ENCODE measurements at places on chromosomes 2 and 18.

DNA sequence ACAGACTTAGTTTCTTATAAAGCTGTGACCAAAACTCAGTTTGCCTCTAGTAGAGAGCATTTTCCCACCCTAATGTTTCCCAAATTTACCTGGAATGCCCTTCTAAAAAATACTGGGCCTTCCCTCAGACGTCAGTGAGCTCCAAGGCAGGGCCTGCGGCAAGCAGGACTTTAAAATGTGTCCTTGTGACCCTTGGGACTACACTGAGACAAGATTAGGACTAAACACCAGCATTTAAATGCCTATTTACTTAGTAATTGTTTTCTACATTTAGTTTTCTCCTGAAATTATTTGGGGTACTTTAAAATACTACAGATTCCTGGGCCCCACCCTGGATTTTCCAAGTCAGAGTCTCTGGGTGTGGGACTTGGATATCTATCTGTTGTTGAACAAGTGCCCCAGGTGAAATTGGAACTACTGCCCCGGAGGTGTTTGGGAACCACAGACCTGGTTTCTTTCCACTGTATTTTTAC lies 14.3 kb downstream of the GATA6 start:
- DNase-seq: no peak

GRCh38 chr2:73202156-73203054 lies at the start of gene NOTO:
Gene NOTO, plus strand, starts transcription at chr2:73202574. Its CDS starts 93 bp downstream, at chr2:73202667.
- DNase-seq: no peak

DNA sequence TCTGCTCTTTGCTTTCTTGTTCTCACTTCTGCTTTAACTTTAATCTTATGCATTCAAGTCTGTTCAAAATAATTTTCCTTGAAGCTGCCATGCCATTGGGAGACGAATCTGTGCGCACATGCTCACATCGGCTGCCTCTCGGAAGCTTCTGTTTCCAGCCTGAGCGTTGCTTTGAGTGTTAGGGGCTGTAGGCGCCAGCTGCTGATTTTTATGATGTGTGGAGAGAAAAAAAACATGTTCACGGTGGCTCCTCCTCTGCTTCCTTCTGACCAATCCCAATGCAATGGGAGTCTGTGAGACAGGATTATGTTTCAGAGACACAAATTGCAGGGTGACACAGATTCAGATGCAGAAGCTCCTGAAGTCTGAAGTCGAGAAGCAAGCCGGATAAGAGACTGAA lies at the start of gene MC4R:
TSS of gene MC4R (minus strand) at position 180 of the 400 bp plus-strand sequence. CDS start 426 bp downstream, outside the sequence.
- no peak for DNase-seq

DNA sequence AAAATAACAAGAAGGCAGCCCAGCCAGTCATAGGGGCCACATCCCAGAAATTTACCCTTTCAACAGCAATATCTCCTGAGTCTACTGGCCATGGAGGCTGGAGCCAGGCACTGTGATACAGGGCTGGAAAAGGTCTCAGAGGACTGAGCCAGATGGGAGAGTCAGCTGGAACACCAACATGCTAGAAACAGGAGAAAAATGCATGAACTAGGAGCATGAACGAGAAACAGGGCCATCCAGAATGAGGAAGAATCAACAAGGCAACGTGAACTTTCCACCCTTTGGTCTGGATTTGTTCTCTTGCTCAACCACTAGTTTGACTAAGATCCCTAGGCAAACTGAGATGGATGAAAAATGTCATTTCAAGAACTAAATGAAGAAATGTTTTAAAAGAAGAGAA lies 13.1 kb downstream of the PID1 start:
- DNase-seq: no peak

DNA sequence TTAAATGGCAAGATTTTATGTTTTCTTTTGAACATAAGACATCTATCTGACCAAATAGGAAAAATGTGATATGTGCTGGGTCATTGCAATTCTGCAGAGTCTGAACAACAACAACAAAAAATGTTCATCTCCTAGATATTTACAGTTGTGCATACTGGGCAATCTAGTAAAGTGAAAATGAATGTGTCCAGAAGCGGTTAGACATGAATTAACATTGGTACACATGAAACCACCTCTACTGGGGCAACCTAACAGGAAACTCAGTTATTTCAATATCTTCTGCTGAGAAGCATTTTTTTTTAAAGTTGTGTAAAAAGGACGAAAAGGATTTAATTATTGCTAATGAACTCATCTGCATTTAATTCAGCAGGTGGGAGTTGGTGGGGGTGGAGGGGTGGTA lies 76.9 kb downstream of the DHRS9 start:
- no peak for DNase-seq

DNA sequence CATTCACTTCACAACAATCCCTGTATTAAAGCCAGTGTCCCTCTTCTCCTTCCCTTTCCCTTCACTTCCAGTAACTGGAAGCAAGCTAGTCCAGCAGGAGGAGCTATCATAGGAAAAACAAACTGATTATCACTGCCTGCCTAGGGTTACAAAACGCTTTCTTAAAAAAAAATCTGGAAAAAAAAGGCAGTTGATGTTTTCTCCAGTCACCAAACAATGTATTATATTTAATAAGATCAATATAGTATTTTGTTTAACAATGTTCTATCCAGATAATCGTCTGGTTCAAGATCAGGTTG lies 78.8 kb upstream of the ITGB6 start:
- no peak for DNase-seq

- no peak for DNase-seq
These were observed 4.9 kb downstream of the KIF1A start for GRCh38 chr2:240814946-240815760.

DNA sequence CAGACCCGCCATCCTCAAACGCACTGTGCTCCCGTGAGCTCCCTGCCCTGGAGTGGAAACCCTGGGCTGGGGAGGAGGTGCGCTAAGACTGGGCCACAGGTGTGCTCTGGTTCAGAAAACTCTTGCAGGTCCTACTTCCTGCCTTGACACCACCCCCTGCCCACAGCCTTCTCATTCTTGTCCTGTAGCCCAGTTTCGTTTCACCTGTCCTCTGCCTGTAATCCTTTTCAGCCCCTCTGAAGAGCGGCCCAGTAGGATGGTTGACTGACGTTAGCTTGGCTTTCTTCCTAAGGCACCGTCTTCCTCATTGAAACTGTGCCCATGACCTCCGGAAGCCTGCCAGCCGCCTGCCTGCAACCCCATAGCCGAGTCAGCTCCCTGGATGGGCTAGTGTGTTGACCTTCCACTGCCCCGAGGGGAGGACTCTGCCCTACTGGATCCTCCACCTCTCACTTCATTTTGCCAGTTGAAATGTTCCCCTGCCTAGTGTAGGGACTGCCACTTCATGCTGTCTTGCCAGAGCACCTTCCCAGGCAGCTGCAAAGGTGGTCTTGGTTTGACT lies 116.9 kb downstream of the AGAP1 start:
- DNase-seq: no peak

- no peak for DNase-seq
These were observed 144.3 kb upstream of the SMAD7 start for GRCh38 chr18:49094979-49095632.

DNA sequence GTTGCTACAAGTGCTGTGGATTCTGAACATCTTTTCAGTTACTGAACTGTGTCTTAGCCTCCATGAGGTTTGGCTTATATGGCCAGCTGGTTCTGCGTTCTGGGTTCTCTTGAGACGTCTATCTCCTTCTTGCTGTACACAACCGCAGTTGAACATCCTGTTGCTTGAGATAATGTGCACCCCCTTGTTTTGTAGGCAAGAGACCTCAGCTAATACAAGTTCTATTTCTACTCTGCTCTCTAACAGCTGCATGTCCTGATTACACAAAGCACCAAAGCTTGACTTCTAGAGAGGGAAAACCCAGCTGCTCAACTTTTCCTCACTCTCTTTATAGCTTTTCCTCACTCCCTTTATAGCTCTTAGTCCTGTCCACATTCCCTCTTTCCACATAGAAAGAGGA lies 176.0 kb downstream of the LTBP1 start:
- no peak for DNase-seq

DNA sequence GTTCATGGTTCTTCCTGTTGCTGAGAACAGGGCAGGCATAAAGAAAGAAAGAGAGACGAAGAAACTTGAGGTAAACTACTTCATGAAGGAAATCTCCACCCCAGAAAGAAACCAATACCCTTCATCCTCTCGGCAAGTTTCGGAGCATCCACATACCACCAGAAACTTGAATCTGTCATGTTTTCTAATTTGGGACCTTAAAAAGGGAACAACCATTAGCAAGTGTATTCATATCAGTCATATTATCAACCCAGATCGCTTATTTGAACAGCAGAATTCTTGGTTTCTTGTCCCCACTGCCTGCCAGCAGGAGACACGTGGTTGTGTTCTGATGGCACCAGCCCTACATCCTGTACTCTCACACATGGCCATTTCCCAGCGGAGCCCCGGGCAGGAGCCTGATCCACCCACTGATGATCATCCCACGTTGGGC lies 53.2 kb upstream of the FZD7 start:
- DNase-seq: no peak

DNA sequence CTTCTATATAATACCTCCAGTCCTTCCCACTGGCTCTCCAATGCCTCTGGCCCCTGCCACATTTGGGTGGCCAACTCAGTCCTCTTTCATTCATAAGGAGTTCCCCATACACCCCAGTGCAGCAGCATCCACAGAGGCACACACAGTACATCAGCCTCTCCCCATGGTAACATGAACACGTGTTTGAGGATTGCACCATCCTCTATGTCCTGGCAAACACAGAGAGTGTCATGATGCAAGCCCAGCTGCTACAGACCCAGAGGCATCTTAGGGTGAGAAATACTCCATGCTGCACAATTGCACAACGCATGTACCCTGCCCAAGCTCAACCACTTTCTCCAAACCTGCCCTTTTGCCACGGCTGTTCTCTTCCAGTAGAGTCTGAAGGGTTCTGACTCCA lies 11.5 kb downstream of the IGFBP5 start:
- no peak for DNase-seq

- DNase-seq: no peak
These were observed 191.9 kb upstream of the TCF4 start for GRCh38 chr18:55779691-55780585.

GRCh38 chr2:48258481-48259149 lies 271.3 kb upstream of the STON1 start:
- DNase-seq: no peak

DNA sequence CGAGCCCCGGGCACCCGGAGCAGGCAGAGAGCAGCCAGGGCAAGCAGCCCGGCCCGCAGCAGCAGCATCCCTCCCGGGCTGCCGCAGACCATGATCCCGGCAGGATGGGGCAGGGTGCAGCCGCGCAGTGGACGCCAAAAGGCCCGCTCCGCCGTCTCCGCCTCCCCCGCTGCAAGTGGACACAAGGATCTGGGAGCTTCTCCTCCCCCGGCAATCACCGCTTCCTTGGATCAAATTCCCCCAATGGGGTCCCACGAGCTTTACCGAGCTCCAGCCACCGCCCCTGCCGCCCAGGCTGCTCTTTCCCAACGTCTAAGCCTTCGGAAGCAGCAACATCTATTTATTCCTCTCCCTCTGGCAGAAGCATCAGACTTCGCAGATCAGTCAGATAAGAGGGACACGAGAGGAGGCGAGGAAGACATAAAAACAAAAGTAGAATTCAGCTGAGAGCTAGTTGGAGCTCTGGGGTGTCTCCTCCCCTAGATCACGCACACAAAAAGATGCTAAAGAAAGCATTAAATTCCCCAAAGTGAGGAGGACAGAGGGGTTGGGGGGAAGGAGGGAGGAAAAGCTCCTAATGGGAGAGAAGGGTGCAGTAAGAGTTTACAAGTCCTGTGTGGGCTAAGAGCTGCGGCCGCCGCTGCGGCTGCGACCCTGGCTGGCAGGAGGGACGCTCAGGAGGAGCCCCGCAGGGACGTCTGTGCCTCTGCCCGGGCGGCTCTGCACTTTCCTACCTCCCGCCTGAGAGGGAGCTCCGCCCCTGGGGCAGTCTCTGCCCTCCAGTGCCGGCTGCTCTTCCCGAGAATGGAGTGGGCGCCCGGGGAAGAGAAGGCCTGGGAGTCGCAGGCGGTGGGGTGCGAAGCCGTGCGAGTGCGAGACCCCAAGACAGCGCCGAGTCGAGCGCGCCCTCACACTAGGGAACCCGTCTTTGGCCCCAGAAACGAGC lies at the start of gene FRZB:
TSS of gene FRZB (minus strand) at position 177 of the 946 bp plus-strand sequence. CDS start at position 92, 85 bp downstream.
- DNase-seq: no peak

DNA sequence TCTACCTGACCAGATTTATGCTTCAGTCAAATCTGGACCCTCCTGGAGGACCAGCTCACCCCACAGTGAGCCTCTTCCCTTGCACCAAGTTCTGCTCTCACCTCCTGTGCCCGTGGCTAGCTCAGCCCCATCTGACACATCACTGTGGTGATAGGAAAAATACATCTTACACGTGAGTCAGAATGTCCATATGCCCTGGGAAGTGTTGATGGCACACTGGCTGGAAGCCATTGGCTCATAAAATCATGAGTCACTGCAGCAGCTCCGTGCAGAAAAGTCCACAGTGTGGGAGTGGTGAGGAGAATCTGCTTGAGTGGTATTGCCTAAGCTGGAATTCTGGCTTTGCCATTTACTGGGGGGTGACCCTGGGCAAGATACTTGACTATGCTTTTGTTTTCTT lies 42.6 kb upstream of the RAPGEF4 start:
- DNase-seq: no peak

GRCh38 chr2:12222554-12222953 lies 476.1 kb downstream of the LPIN1 start:
- no peak for DNase-seq

GRCh38 chr2:127163921-127164320 lies 56.2 kb downstream of the CYP27C1 start:
- DNase-seq: no peak

DNA sequence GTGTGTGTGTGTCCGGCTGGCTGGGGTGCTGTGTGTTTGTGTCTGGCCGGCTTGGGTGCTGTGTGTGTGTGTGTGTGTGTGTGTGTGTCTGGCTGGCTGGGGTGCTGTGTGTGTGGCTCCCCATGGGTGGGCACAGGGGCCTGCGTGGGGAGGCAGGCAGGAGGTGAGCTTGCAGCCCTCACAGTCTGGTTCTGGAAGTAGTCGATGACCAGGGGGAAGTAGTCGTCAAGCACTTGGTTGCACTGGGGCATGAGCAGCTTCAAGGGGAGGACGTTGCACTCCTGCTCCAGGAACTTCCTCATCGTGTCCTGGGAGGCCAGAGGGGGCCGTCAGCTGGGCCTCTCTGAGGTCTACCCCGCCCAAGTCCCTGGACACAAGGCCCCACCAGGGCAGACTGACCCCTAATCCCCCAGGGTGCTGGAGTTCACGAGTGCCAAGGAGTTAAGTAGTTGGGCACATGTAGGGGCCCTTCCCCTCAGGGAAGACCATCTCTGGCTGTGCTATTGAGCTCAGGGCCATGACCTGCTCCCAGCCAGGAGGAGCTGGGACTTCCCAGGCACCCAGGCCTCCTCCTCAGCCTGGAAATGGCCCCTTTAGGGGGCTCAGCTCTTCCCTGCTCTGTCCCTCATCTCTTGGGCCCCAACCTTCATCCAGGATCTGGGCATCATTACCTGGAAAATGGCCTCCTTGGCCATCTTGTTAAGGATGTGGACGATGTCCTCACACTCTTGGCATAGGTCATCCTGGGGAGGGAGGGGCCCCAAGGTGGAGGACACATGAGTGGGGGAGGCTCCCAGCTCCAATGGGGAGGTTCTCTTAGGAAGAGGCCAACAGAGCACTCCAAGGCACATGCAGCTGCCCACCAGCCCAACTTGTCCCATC lies 1.3 kb downstream of the SFTPB start:
- no peak for DNase-seq

- DNase-seq: no peak
These were observed 147.6 kb downstream of the GALNT14 start for GRCh38 chr2:30990671-30991070.

All from stimulated activated naive CD4-positive, alpha-beta T cell (primary cell).